ENCODE measurements at places on chromosomes 7 and 10.
A peak's percentile ranks its signal among the peaks of the same experiment; 100 is the strongest.

GRCh38 chr7:23093546-23093945 is 12.0 kb upstream of the KLHL7 start:
- DNase-seq, result no peak

- no peak for DNase-seq
Measured at GRCh38 chr10:90435296-90435695, 422.5 kb downstream of the HTR7 start.

DNA sequence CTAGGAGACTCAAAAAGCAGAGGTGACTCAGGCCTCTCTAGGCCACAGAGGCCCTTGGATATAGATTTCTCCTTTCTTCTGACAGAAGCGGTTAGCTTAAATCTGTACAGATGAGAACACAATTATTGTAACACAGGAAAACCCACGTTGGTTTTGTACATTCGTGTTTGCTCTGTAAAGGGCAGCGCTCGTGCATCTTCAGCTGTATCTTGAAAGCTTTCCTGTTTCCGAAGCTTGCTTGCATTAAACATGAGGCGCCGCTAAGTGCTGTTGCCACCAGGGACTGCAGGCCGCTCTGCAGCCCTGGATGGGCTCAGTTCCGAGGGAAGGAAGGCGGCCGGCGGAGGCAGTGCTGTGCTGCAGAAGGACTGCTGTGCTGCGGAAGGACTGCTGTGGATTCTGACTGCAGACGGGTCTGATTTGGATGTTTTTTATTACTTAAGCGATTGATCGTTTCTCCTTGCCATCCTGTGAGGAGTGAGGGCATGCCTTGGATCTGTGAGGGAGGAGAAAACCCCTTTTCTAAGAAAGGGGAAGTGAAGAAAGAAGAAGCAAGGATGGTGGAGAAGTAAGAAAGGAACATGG is 53.3 kb downstream of the FHIP2A start:
- DNase-seq, result no peak

DNA sequence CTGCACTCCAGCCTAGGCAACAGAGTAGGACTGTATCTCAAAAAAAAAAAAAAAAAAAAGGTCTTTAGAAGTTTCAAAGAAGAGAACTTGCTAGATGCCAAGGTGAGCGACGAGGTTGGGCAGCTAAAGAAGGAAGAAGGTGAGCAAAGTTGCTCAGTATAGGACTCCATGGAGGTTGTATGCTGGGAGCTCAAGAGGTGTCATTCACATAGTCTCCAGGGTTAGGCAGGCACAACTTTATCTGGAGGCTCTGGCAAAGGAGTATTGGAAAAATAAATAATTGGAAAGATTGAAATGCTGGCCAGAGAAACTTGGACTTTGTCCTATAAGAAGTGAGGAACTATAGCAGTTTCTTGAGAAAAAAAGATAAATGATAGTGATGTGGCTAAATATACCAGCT is 74.5 kb downstream of the NRF1 start:
- DNase-seq, result no peak

- peak; percentile 18 for DNase-seq
Measured at GRCh38 chr10:28587270-28587969, 54.5 kb downstream of the WAC start.

All from trophoblast cell (in vitro differentiated cells and primary cell).